Neural progenitor cell (in vitro differentiated cells): ENCODE measurements at places on chromosomes 3 and 15. TPM values are rescaled to one million over a fixed set of nuclear protein-coding genes. Genes with fewer than 3 reads are reported as not detected.

DNA sequence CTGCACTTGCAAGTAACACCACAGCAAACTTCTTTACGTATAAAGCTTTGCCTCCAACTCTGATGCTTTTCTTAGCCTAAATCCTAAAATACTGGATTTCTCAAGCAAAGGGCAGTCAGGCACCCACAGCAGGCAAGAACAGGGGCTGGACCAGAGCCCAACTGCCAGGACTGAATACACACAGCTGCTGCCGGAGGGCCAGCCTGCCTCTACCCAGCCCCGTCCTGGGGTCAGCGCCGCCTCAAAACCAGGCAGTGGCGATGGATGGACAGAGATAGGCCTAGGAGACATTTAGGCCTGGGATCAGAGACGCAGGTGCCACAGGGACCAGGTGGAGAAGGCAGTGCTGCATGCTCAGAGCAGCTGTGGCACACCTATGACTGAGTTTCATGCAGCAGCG lies 47.6 kb upstream of the SEC61A1 start:
- H3K4me1 ChIP-seq = peaks cover 19% of the 10 kb centered on the region
- DNase-seq = no peak
- H3K4me3 ChIP-seq = no peak overlapping the region
- H3K27ac ChIP-seq = no peak overlapping the region

GRCh38 chr3:186679151-186679550 lies 13.3 kb downstream of the HRG start:
- no peak overlapping the region for H3K4me3 ChIP-seq
- H3K4me1 ChIP-seq = peaks cover 2% of the 10 kb centered on the region
- peaks cover under 1% of the 10 kb centered on the region for H3K27me3 ChIP-seq
- H3K36me3 ChIP-seq = no peaks in the 10 kb centered on the region

- H3K27me3 ChIP-seq = no peaks in the 10 kb centered on the region
- no peak for DNase-seq
- no peak overlapping the region for H3K27ac ChIP-seq
These were observed 37.7 kb downstream of the MCCC1 start for GRCh38 chr3:183061391-183062172.

DNA sequence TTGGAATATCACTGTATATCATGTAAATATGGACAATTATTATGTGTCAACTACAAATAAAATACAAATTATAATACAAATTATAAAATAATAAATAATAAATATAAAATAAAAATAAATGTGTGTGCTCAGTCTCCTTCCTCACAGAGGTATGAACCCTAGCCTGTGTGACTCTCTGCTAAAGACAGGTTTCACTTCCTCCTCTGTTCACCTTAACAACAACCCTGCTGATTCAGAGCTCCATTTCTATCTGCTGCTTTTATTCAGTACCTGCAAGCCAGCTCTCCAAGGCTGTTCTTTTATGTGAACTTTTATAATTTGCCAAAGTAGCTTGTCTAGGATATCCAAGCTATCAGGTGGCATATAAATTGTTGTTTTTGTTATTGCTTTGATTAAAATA lies 610.7 kb upstream of the GRM7 start:
- DNase-seq = no peak
- peaks cover under 1% of the 10 kb centered on the region for H3K4me1 ChIP-seq
- no peak overlapping the region for H3K4me3 ChIP-seq
- no peak overlapping the region for H3K27ac ChIP-seq
- H3K27me3 ChIP-seq = no peaks in the 10 kb centered on the region

The STARD5 gene
- 7.2 and 8.5 TPM in 2 replicates for total RNA-seq

- H3K4me3 ChIP-seq = no peak overlapping the region
- H3K36me3 ChIP-seq = no peaks in the 10 kb centered on the region
- no peaks in the 10 kb centered on the region for H3K27me3 ChIP-seq
- H3K27ac ChIP-seq = no peak overlapping the region
- no peaks in the 10 kb centered on the region for H3K4me1 ChIP-seq
These were observed 14.7 kb upstream of the SYN2 start for GRCh38 chr3:11989383-11990038.

The GOLGA6D gene
- total RNA-seq = not detected in 2 replicates

DNA sequence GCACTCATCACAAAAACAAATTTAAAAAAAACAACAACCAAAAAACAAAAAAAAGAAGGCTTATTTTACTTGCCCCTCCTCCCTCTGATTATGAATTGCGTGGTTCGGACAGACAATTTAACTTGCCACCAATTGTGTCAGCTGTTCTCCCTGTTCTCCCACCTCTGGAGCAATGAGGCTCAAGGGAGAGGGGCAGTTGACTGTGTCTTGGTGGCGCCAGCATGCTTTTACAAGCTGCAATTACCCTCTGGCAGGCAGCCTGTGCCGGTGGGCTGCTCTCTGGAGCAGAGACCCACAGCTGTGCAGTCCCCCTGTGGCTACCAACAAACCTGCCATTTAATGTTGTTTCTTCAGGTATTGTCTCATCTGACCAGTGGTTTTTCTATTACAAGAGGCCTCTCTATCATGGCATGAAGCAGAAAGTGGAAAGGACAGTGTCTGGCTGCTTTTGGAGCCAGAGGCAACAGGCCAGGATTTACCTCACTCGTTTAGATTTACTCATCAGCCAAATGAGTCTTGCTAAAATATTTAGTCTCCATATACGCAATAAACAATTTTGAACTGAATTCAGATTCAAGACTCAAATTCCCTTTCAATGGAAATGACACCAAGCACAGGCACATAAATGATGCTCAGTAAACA lies 192.0 kb upstream of the TPRG1 start:
- H3K4me1 ChIP-seq = no peaks in the 10 kb centered on the region
- no peaks in the 10 kb centered on the region for H3K36me3 ChIP-seq
- DNase-seq = peak; percentile 25
- no peak overlapping the region for H3K27ac ChIP-seq
- H3K27me3 ChIP-seq = no peaks in the 10 kb centered on the region
- no peak overlapping the region for H3K4me3 ChIP-seq

The PLSCR2 gene
- total RNA-seq = not detected in 2 replicates

GRCh38 chr3:143506190-143506589 lies 342.1 kb downstream of the SLC9A9 start:
- H3K27ac ChIP-seq = no peak overlapping the region
- no peak overlapping the region for H3K4me3 ChIP-seq
- no peaks in the 10 kb centered on the region for H3K27me3 ChIP-seq
- no peaks in the 10 kb centered on the region for H3K36me3 ChIP-seq
- no peak for DNase-seq

GRCh38 chr3:123805504-123805903 lies 78.6 kb downstream of the MYLK start:
- H3K4me3 ChIP-seq = no peak overlapping the region
- H3K27ac ChIP-seq = no peak overlapping the region
- H3K36me3 ChIP-seq = no peaks in the 10 kb centered on the region
- DNase-seq = no peak

GRCh38 chr3:119562307-119562961 lies 3.0 kb upstream of the CD80 start:
- no peak overlapping the region for H3K4me3 ChIP-seq
- no peaks in the 10 kb centered on the region for H3K36me3 ChIP-seq
- H3K4me1 ChIP-seq = no peaks in the 10 kb centered on the region
- DNase-seq = no peak
